Endothelial cell (in vitro differentiated cells): ENCODE measurements at places on chromosomes 11 and 22. TPM values are rescaled to one million over a fixed set of nuclear protein-coding genes. Genes with fewer than 3 reads are reported as not detected.

OR6A2 gene
- 0.51 TPM for total RNA-seq

PNPLA2 gene
- total RNA-seq: 40.5 TPM

ANGPTL5 gene
- not detected for total RNA-seq

ZNF214 gene
- total RNA-seq: 2.4 TPM

GAS2L1 gene
- total RNA-seq: 33.6 TPM

CCDC116 gene
- total RNA-seq: 0.36 TPM

NRXN2 gene
- 11.5 TPM for total RNA-seq

ASPHD2 gene
- total RNA-seq: 14.5 TPM

CCDC188 gene
- not detected for total RNA-seq

SIK2 gene
- total RNA-seq: 16.3 TPM

SORL1 gene
- total RNA-seq: 4.6 TPM

FAM227A gene
- 2.5 TPM for total RNA-seq

CNIH2 gene
- 1.9 TPM for total RNA-seq

TNNT3 gene
- not detected for total RNA-seq

OR56B4 gene
- total RNA-seq: not detected

B3GAT1 gene
- total RNA-seq: 18.2 TPM

PHF21B gene
- 4.6 TPM for total RNA-seq

DCDC1 gene
- 0.44 TPM for total RNA-seq

SLC37A2 gene
- 0.49 TPM for total RNA-seq

CASP1 gene
- not detected for total RNA-seq

GPHA2 gene
- not detected for total RNA-seq

RGL4 gene
- 0.15 TPM for total RNA-seq

RFPL1 gene
- not detected for total RNA-seq

HBG2 gene
- 0.82 TPM for total RNA-seq

SPDYC gene
- total RNA-seq: not detected

NFRKB gene
- total RNA-seq: 31.7 TPM

KCNQ1OT1 gene
- total RNA-seq: 1.2 TPM

NFAM1 gene
- total RNA-seq: 1.6 TPM

CCT8L2 gene
- total RNA-seq: not detected

OR2D2 gene
- total RNA-seq: 0.64 TPM

TBX10 gene
- total RNA-seq: not detected

HPS4 gene
- 34.2 TPM for total RNA-seq

TRIM51 gene
- total RNA-seq: not detected

MTCH2 gene
- 109 TPM for total RNA-seq

APOA1 gene
- total RNA-seq: 1.2 TPM

MAPK8IP2 gene
- total RNA-seq: 0.69 TPM

OR4D5 gene
- total RNA-seq: not detected

ROBO4 gene
- 28.8 TPM for total RNA-seq
